ENCODE measurements at places on chromosomes 4 and X.

DNA sequence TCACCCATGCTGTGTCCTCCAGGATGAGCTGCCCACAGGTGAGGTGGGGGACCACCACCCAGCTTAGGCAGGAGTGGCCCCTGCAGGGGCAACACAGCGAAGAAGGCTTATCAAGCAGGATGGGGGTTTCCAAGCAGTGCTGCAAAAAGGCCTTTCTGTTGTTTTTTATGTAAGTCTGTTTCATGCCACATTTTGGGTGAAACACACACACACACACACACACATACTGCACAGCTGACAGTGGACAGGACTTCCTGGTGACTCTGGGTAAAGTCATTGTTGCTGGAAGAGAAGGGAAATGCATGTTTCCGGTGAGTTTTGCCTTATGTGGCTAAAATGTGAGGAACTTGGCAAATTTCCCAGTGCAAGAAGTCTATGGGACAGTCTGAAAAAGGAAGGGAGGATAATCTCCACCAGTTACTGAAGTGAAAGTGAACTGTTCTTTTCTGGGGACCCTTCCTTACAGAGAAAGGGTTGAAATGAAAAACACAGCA is 119.2 kb downstream of the IRF2 start:
- no peak for DNase-seq

DNA sequence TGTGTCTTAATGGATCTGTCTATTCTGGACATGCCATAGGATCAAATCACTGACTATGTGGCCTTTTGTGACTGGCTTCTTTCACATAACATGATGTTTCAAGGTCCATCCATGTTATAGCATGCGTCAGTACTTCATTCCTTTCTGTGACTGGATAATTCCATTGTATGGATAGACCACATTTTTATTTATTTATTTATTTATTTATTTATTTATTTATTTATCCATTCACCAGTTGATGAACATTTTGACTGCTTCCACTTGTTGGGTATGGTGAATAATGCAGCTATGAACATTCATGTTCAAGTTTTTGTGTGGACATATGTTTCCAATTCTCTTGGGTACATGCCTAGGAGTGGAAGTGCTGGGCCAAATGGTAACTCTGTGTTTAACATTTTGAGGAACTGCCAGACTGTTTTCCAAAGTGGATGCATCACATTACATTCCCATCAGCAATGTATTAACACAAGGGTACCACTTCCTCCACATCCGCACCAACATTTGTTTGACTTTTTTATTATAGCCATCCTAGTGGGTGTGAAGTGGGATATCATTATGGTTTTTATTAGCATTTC is 14.0 kb downstream of the RTL5 start:
- DNase-seq, result no peak

DNA sequence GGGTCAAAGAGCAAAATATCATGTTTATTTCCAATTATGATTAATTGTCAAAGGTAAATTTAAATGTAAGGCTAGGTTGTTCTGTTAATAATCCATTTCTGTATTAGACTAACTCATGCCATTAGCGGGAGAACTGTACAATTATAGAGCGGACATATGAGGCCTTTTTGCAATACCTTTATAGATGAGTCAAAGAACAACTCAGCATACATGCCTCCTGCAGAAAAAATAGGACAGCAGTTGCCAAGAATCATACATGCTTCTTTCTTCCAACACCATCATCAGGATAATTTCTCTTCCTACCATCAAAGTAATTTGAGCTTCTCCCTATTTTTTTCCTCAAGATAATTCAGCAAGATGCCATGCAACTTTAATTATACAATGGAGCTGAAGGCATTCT is 917.8 kb downstream of the ADGRL3 start:
- DNase-seq, result no peak

- DNase-seq, result no peak
Measured at GRCh38 chr4:7190691-7191545, 1.4 kb upstream of the SORCS2 start.

GRCh38 chr4:119942806-119943205 is 123.8 kb downstream of the MAD2L1 start:
- DNase-seq, result no peak

DNA sequence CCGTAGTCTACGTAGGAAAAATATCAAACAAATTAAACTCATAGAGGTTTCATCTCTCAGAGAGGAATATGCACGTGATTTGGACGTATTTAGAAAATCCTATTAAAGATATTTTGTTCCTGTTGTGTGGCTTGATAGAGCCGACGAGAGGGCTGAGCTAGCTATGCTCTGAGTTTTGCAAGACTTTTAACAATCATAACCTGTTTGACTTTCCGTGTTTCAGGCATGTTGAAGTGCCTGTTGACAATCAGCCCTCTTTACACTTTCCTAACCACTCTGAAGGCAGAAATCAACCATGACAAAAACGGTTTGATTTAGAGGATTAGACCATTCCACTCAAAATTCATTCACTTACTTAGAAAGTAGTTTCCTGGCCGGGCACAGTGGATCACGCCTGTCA is 297.3 kb downstream of the ASMT start:
- no peak for DNase-seq

DNA sequence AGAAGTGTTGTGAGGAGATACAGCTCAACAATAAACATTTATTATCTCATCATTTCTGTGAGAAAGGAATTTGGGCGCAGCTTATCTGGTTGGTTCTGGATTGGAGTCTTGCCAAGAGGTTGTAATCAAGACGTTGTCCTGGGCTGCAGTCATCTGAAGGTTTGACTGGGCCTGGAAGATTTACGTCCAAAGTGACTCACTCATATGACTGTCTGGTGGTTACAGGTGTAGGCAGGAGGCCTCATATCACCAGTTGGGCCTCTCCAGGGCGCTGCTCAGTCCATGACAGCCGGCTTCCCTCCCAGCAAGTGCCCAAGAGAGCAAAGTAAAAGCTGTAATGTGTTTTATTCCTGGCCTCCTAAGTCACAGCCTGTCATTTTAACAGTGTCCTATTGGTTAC is 106.3 kb downstream of the USP46 start:
- no peak for DNase-seq

GRCh38 chr4:118280501-118281218 is 72.1 kb downstream of the PRSS12 start:
- no peak for DNase-seq

DNA sequence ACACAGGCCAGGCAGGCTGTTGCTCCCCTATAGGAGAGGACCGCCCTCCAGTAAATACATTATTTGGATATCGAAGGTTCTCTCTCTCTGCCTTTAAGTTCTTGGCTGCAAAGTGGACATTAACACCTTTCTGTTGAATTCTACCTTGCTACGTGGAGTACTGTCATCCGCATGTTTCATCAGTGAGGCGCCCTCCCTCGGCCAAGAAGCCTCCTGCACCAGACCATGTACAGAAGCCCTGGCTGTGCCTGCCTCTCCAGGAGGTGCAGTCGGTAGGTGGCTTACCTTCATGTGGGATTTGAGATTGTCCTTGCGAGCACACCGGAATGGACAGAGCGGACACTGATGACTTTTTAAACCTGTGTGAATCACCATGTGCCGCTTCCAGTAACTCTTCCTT is 46.7 kb downstream of the ZNF827 start:
- DNase-seq, result no peak

DNA sequence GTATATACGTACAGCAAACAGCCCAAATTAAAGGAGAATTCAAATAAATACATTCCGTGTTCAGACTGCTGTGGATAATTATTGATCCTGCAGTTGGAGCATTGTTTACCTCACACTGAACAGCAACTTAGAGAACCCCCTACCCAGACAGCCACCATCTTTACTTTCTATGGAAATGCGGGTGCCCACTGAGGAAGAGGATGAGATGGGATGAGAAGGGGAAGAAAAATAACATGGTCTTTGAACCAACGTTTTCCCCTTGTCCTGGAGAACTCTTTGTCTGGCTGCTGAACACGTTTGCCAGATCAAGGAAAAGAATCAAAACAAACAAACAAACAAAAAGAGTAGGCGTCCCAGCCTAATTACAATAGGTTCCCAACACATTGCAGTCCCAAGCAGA is 1.5 kb downstream of the TSPAN5 start:
- no peak for DNase-seq

DNA sequence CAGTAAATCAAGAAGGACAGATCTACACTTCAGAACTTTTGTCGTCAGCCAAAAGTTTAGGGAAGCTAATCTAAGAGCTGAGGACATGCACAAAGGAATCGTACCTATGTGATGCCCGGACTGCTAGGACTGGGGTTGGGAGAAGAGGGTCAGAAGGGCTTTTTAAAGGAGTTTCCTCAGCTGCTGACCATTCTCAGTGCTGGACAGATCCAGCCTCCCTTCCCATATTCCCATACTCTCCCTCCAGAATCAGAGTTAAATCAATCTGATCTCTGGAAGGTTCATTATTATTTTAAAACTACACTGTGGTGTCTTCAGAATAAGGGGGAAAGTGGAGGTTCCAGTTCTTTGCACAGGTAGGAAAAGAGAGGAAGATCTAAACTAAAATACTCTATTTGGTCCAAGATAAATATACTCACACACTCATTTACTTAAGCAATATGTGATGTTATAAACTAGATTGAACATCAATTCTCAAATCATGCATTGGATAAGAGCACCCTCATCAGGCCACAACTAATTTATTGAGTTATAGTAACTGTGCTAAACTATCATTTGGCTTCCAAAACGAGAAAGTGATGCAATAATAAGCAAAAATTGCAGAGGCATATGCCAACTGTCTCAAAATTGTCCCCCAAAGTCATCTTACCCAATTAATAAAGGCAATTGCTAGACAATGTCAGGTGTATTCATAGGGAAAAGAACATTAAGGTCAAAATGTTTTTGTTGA is 124.7 kb downstream of the HNRNPD start:
- no peak for DNase-seq

- no peak for DNase-seq
Measured at GRCh38 chr4:61541459-61541858, 341.3 kb downstream of the ADGRL3 start.

DNA sequence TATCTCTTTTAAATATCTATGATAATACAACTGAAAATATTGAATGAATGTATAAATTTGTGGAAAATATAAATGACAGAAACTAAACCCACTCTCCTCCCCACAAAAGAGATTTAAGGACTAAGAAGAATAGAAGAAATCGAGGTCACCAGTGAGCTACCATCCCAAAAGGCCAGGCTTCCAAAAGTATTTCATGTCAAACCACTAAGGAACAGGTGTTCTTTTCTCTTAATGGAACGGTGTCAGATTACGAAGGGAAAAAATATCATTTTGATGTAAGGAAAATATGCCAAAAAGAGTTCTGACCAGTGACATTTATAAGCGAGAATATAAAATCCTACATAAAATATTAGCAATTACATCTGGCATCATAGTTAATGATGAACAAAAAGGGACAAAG is 13.6 kb upstream of the TCEAL4 start:
- no peak for DNase-seq

DNA sequence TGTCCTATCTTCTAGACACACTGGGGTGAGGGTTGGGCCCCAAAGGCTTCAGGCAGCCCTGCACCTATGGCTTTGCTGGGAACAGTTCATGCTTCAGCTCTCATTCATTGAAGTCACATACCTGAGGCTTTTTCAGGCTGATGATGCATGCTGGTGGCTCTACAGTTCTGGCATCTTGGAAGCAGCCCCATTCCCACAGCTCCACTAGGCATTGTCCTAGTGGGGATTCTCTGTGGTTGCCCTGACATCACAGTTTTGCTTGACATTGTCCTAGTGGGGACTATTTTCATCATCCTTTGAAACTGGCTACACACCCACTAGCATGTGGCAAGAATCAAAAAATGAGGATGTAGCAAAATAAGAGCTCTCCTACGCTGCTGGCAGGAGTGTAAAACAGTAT is 37.7 kb upstream of the C4orf17 start:
- DNase-seq, result no peak

DNA sequence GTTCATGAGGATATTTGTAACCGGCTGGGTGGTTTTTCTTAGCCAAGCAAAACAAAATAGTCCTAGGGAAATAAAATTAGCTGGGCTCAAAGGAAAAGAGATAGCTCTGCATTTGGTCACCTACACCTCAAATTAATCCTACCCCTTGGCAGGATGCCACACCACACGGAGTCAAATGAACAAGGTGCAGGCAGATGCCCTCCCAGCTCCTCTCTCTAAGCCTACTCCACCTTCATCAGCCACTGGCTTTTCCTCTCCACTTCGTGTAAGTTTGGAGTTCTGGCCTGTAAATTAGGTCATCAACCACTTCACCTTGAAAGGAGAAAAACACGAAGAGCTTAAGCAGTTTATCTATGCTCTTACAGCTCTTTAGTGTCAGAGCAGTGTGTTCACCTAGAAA is 1.4 kb downstream of the DDIT4L start:
- DNase-seq, result no peak

- DNase-seq, result no peak
Measured at GRCh38 chr4:114599231-114599902, 760 bp downstream of the UGT8 start.

DNA sequence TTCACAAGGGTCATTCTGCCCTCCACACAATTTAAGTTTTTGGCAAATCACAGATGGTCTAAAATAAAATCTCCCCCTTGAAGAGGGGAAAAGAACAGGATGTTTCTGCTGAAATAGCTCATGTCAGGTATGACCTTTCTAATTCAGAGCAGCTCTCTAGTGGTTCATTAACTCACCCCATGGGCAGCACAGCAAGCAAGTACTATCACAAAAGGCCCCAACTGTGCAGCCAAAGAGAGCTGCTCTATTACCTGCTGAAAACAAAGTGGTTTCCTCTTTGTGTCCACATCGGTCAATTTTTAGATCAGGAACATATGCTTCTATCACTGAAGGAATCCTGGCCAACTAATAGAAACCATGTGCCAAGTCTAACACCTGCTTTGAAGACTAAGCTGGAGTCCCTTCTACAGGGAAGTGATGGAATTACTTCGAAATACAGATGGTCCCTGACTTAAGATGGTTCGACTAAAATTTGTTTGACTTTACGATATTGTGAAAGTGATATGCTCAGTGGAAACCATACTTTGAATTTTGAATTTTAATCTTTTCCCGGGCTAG is 164.3 kb downstream of the ENOX2 start:
- no peak for DNase-seq

DNA sequence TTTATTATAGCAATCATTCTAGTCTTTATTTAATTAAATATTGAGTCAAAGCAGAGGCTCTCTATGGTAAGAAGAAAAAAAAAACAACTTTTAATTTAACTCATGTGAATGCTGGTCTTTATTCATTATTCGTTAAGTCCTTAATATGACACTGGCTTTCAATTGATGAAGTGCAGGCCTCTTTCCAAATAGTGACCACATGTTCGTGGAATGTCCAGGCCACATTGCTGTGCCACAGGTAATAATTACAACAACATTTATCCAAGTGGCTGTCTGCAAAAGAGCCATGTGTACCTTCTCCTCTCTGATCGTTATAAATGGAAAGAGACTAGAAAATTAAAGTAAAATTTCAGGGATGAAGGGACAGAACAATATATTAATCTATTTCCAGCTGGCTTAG is 220.1 kb upstream of the PABPC4L start:
- DNase-seq, result no peak

DNA sequence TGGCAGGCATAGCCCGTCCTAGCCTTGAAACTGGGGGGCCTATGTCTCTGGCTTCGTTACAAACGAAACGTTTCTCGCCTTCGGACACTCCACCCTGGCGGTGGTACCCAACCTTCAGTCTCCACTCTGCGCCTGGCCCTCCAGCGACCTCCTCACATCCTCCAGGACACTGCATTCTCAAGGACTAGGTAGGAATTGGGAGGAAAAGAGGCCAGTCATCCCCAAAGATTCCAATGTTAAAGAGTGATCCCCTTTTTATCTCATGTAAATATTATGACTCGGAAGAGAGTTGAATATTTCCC is 2.1 kb upstream of the NKX6-1 start:
- no peak for DNase-seq

GRCh38 chr4:82437285-82438005 is 7.1 kb downstream of the ENOPH1 start:
- no peak for DNase-seq

All from right lobe of liver (tissue), 6 donors.